ENCODE measurements at places on chromosomes 1 and 21.

DNA sequence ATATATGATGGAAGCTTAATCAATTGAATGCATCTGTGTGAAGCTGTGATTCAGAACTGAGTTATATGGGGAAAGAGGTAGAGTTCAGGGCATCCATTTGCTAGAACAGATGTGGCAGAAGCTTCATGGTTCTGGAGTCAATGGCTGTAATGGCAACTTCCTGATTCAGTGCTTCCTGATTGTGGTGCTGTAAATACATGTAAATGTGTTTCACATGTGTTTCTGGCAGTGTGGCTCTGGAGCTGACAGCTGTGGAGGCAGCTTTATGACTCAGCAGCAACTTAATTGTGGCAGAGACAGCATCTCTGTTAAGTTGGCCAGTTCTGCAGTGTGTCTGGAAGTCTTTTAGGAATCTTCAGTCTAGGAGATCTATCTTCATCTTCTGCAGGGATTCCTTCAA lies 226.6 kb upstream of the ZRANB2 start:
- no peak for DNase-seq

- DNase-seq = no peak
Measured at GRCh38 chr21:45387506-45387905, 17.5 kb upstream of the COL18A1 start.

GRCh38 chr1:234914606-234915290 lies 213.9 kb downstream of the TOMM20 start:
- no peak for DNase-seq

- no peak for DNase-seq
Measured at GRCh38 chr21:44960141-44961092, 20.6 kb downstream of the SLX9 start.

- DNase-seq = no peak
Measured at GRCh38 chr1:151159373-151159772, 2.9 kb downstream of the TNFAIP8L2 start.
